Lower lobe of right lung (tissue), 2 donors: ENCODE measurements at places on chromosomes 3 and 15.

- no peaks in the 10 kb centered on the region for H3K27me3 ChIP-seq
- H3K4me1 ChIP-seq: no peaks in the 10 kb centered on the region
- H3K36me3 ChIP-seq: peaks cover 16% of the 10 kb centered on the region
- no peak for DNase-seq
These were observed 225.5 kb upstream of the ST8SIA2 start for GRCh38 chr15:92168066-92168683.

- no peak overlapping the region for H3K4me3 ChIP-seq
- H3K27me3 ChIP-seq: no peaks in the 10 kb centered on the region
- no peaks in the 10 kb centered on the region for H3K36me3 ChIP-seq
- peaks cover 60% of the 10 kb centered on the region for H3K4me1 ChIP-seq
These were observed 113.8 kb upstream of the MEF2A start for GRCh38 chr15:99452010-99452409.

DNA sequence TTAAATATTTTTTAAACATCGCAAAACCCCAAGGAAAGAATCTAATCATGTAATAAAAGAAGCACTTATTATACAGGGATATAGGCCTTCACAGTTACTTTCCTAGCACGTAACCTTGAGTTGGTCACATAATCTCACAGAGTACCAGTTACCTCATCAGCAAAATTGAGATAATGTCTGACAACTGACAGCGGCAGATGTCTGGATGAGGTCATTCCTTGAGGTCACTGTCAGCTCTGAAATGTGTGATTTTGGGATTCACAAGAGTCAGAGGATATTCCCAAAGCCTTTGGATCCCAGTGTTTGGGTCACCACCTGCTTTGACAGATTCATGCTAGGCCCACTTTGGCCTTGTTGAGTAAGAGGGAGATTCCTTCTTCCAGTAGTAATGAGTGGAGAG is 151.4 kb upstream of the SEMA6D start:
- no peaks in the 10 kb centered on the region for H3K4me1 ChIP-seq
- DNase-seq: no peak
- H3K36me3 ChIP-seq: no peaks in the 10 kb centered on the region
- no peaks in the 10 kb centered on the region for H3K27me3 ChIP-seq
- no peak overlapping the region for H3K27ac ChIP-seq

GRCh38 chr3:152195206-152195605 is 73.5 kb upstream of the MBNL1 start:
- H3K36me3 ChIP-seq: no peaks in the 10 kb centered on the region
- H3K4me3 ChIP-seq: no peak overlapping the region
- H3K27me3 ChIP-seq: no peaks in the 10 kb centered on the region
- H3K4me1 ChIP-seq: peaks cover 27% of the 10 kb centered on the region
- H3K27ac ChIP-seq: no peak overlapping the region

DNA sequence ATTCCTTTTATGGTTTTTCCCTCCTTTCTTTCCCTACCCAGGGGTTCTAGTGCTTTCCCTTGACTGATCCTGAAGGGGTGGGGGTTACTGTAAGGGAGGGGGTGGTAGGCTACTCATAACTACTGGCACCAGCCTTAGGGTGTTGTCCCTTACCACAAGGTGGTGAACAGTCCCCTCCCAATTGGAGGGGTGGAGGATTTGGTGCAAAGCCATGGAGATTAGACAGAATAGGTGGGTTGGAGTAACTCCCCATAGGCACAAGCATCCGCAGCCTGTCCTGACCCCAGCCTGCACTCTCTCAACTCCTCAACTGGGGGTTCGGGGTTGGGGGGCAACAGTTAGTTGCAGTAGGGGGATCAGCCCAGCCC is 2.6 kb upstream of the HYAL2 start:
- H3K36me3 ChIP-seq: peaks cover 28% of the 10 kb centered on the region
- no peaks in the 10 kb centered on the region for H3K27me3 ChIP-seq
- DNase-seq: no peak
- H3K4me3 ChIP-seq: no peak overlapping the region
- peak overlapping the region; percentile 98 for H3K27ac ChIP-seq

GRCh38 chr3:126212620-126213378 is 32.4 kb upstream of the ALDH1L1 start:
- peak; percentile 54 for DNase-seq
- peaks cover 18% of the 10 kb centered on the region for H3K4me1 ChIP-seq
- peak overlapping the region; percentile 71 for H3K27ac ChIP-seq
- H3K36me3 ChIP-seq: no peaks in the 10 kb centered on the region
- H3K4me3 ChIP-seq: peak overlapping the region; percentile 53

DNA sequence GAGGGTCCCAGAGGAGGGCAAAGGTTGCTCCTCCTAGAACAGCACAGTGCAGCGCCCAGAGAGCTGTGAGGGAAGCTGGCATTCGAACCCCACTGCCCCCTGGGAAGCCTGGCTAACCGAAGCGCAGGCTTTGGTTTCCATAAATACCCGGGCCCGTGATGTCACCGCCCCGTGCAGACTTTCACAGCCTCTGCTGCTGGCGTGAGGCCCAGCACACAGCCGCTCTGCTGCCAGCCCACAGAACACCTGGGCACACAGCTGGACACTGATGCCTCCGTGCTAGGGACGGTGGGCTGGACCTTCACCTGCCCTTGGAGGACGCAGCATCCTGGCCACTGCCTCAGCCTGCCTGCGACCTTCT is 1.0 kb downstream of the IQSEC1 start:
- H3K27me3 ChIP-seq: peaks cover 44% of the 10 kb centered on the region
- peaks cover 7% of the 10 kb centered on the region for H3K4me1 ChIP-seq

DNA sequence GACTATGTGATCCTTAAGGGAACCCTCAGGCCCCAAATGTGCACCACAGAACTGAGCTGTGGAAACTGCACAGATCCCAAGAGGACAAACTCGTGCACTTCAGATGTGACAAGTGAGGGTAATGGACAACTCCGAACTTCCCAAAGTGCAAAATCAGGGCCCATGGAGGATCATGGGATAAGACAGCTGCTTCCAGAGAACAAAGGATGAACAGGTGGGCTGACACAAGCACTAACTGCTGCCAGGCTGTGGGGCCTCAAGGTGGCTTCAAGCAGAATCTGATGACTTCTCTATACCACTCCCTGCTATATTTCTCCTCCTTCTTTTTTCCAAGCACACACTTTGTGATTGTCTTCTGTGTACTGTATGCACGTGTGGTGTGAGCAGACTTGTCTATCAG is 5.4 kb downstream of the TARS3 start:
- no peak overlapping the region for H3K4me3 ChIP-seq
- H3K4me1 ChIP-seq: peaks cover 10% of the 10 kb centered on the region
- peaks cover 67% of the 10 kb centered on the region for H3K36me3 ChIP-seq

DNA sequence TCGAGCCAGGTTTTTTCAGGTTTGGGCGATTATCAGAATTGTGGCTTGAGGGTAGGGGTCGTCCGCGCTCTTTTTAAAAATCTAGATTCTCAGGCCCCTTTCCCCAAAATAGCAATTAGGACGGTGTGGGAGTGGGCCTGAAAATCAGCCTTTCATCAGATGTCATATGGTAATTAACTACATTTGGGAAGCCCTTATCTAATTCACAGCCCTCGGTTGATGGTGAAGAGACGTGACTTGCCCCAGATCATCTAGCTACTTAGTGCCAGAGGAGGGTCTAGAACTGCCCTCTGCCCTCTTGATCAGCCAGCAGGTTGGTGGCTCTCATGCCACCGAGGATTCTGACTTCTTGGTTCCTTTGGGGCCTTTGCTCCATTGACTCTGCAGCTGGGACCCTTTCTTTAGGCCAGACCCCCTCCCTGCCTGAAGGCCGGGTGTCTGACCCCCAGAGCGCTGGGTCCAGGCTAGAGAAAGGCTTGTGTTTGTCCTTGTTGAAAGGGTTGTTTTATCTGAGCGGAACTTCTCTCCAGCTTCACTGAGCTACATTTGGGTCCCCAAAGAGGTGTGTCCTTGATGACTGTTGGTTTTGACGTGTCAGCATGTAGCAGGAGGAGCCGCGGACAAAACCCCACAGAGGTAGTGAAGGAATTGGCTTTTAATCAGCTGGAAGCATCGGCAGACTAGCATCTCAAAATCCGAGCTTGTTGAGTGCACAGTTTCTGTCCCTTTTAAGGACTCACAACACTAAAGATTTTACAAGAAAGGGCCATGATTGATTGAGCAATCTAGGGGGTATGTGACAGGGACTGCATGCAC is 857 bp downstream of the AEN start:
- H3K27ac ChIP-seq: peak overlapping the region; percentile 92
- H3K4me1 ChIP-seq: peaks cover 50% of the 10 kb centered on the region
- no peak for DNase-seq
- H3K27me3 ChIP-seq: no peaks in the 10 kb centered on the region

- peaks cover 29% of the 10 kb centered on the region for H3K4me1 ChIP-seq
- peak overlapping the region; percentile 69 for H3K27ac ChIP-seq
- no peaks in the 10 kb centered on the region for H3K27me3 ChIP-seq
- DNase-seq: no peak
These were observed 6.9 kb upstream of the PPP1R2 start for GRCh38 chr3:195549931-195550519.

DNA sequence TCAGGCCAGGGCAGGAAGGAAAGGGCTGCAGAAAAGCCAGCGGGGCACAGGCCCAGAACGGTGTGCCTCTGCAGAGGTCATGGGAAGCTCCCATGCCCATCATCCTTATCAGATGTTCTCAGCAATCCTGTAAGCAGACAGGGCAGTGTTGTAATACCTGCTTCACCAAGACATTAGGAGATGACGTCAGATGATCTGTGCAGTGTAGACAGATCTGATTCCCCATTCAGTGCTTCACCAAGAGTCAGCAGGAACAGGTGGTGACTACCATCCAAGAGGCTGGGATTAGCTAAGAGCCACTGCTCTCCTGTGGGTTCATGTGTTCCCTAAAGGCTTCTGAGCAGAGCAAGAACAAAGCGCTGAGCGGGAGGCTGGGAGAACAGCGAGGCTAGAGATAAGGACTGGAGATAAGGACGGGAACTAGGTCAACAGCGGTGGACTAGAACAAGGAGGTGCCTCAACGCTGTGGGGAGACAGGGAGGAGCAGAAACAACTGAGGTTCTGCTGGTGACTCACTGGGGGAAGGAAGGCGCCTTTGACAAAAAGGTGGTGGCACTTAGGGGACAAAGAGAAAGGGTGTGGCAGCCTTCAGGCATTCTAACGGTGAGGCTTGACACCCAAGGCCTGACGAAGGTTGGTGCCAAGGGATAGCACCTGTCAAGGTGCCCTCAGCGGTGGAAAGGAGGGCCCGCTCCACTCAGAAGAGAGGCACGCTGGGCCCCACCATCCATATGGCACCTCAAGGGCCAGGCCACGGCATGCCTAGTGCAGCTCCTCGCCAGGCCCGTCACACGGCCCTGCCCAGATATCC is 28.4 kb downstream of the CCDC12 start:
- H3K36me3 ChIP-seq: no peaks in the 10 kb centered on the region
- H3K27me3 ChIP-seq: no peaks in the 10 kb centered on the region
- peak; percentile 82 for DNase-seq
- peak overlapping the region; percentile 9 for H3K4me3 ChIP-seq

GRCh38 chr3:154229217-154229590 is 95.1 kb downstream of the DHX36 start:
- no peak for DNase-seq
- peak overlapping the region; percentile 25 for H3K27ac ChIP-seq
- H3K27me3 ChIP-seq: no peaks in the 10 kb centered on the region
- no peaks in the 10 kb centered on the region for H3K36me3 ChIP-seq
- H3K4me3 ChIP-seq: no peak overlapping the region

DNA sequence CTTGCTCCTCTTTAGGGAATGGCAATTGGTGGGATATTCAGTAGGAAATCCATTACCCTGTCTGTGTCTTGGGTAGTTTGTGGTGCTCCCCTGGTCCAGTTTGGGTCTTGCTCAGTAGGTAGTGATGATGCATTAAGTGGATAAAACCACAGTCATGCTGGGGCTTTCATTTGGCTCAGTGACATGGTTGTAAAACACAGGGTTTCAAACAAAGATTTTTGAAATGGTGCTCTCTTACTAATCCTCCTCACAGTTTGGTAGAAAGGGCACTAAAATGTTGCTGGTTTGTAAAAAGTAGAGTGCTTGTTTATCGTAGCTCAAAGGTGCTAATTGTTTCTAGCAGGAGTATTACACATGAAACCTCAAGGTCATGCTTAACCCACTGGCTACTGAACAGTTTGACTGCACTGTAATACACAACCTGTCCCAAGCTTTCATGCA is 22.9 kb downstream of the BBX start:
- no peaks in the 10 kb centered on the region for H3K36me3 ChIP-seq
- no peak for DNase-seq
- no peaks in the 10 kb centered on the region for H3K27me3 ChIP-seq
- no peak overlapping the region for H3K27ac ChIP-seq
- H3K4me1 ChIP-seq: no peaks in the 10 kb centered on the region

- H3K27ac ChIP-seq: no peak overlapping the region
- no peaks in the 10 kb centered on the region for H3K36me3 ChIP-seq
- no peak for DNase-seq
- H3K4me1 ChIP-seq: peaks cover 13% of the 10 kb centered on the region
- no peaks in the 10 kb centered on the region for H3K27me3 ChIP-seq
- H3K4me3 ChIP-seq: no peak overlapping the region
These were observed 129.7 kb upstream of the ROPN1 start for GRCh38 chr3:124121379-124122312.

- H3K36me3 ChIP-seq: no peaks in the 10 kb centered on the region
- H3K4me1 ChIP-seq: peaks cover 4% of the 10 kb centered on the region
- no peak overlapping the region for H3K4me3 ChIP-seq
- H3K27ac ChIP-seq: no peak overlapping the region
- no peaks in the 10 kb centered on the region for H3K27me3 ChIP-seq
These were observed 101.1 kb downstream of the RPLP1 start for GRCh38 chr15:69553686-69554085.

DNA sequence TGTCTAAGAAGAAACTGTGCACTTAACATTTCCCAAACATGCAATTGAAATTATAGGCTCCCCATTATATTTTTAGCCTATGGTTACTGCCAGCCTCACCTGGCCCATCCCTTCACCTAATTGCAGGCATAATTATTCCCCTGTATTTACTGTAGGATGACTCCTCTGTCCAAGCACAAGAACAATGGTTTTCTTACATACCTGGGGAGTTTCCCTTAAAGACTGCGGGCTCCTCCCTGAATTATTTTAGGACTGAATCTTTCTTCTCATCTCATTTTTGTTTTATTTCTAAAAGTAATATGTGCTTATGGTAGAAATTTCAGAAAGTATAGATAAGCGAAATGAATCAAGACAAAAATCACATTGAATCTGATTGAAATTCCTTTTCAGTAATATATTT is 11.4 kb downstream of the TM4SF1 start:
- peaks cover 16% of the 10 kb centered on the region for H3K4me1 ChIP-seq
- H3K36me3 ChIP-seq: peaks cover 1% of the 10 kb centered on the region
- H3K27me3 ChIP-seq: no peaks in the 10 kb centered on the region
- no peak overlapping the region for H3K4me3 ChIP-seq

GRCh38 chr15:89905846-89906378 is 6.8 kb downstream of the ARPIN start:
- H3K36me3 ChIP-seq: peaks cover 67% of the 10 kb centered on the region
- H3K27ac ChIP-seq: no peak overlapping the region
- H3K4me1 ChIP-seq: peaks cover 3% of the 10 kb centered on the region
- peak; percentile 12 for DNase-seq
- no peak overlapping the region for H3K4me3 ChIP-seq

GRCh38 chr3:143269741-143270140 is 150.2 kb downstream of the CHST2 start:
- H3K4me3 ChIP-seq: no peak overlapping the region
- H3K27me3 ChIP-seq: no peaks in the 10 kb centered on the region
- DNase-seq: no peak
- no peaks in the 10 kb centered on the region for H3K4me1 ChIP-seq
- H3K36me3 ChIP-seq: no peaks in the 10 kb centered on the region

- H3K27ac ChIP-seq: no peak overlapping the region
- no peak overlapping the region for H3K4me3 ChIP-seq
- no peaks in the 10 kb centered on the region for H3K36me3 ChIP-seq
- no peaks in the 10 kb centered on the region for H3K4me1 ChIP-seq
- no peak for DNase-seq
These were observed 69.5 kb upstream of the VEPH1 start for GRCh38 chr3:157572559-157573270.

GRCh38 chr3:113783463-113783862 is 36.6 kb downstream of the ATP6V1A start:
- H3K27ac ChIP-seq: peak overlapping the region; percentile 2
- no peak for DNase-seq
- no peaks in the 10 kb centered on the region for H3K27me3 ChIP-seq
